Urinary bladder (tissue), 4 donors: ENCODE measurements at places on chromosomes 5 and 9.

GRCh38 chr5:181098762-181099601, 32.0 kb downstream of the OR2V1 start:
- DNase-seq: no peak

- no peak for DNase-seq
These were observed 1.7 kb downstream of the RXFP3 start for GRCh38 chr5:33937707-33938506.

GRCh38 chr9:115596746-115597080, 478.8 kb upstream of the TNC start:
- no peak for DNase-seq

DNA sequence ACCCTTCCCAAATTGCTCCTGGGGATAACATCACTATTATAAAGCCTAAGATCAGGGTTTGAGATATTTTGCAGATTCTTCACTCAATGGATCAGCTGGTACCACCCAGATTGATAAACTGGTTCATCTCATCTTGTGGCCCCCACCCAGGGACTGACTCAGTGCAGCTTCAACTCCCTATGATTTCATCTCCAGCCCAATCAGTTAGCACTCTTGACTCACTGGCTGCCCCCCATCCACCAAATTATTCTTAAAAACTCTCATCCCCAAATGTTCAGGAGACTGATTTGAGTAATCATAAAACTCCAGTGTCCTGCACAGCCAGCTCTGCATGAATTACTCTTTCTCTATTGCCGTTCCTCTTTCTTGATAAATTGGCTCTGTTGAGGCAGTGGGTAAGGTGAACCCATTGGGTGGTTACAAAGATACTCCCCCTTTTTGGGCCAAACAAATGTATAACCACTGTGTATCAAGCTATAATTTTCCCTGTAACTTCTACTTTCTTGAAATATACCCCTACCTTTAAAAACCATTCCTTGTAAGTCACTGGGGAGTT, 263.3 kb upstream of the IL12B start:
- DNase-seq: no peak

DNA sequence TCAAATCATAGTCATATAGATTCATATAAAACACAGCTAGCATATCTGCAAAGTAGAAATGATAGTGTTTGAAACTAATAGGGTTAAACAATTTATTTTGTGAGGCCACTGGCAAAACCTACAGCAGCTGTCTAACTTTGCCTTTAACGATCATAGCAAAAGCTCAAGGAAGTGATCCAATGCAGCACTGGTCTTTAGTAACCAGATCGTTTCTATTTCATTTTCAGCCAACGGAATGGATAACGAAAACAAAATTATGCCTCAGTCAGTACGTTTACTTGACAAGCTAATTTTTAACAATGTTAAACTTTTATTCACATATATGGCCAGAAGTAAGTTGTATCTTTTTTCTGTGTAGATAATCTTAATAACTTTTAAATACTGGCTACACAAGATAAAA, 17.7 kb downstream of the MLLT3 start:
- no peak for DNase-seq
